ENCODE measurements at places on chromosomes 2 and 18.

DNA sequence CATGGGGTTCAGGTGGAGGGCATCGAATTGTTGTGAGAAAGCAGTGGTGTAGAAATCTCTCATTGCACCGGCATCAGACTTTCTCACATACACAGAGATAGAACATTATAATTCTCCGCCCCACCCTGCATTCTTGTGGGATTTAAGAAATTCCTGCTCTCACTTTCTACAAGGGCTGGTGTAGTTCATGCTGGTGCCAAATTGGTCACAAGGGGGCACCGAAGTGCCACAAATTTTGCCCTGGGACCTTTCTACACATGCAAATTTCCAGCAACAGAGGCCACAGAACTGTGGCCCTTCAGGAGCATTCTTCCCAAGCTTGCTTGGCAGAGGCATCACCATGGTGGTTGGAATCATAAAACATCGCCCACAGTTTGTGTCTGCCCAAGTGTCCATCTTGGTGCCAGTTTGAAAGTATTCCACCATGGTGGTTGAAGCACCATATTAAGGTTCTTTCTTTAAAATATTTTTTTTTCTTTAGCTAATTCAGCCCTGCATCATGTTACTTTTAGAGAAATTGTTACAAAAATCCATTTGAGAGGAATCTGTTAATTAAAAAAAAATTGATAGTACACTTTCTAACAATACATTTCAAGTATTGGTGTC lies 521.2 kb upstream of the FANCL start:
- DNase-seq = peak; percentile 24

GRCh38 chr2:81050580-81051095 lies 746.1 kb upstream of the LRRTM1 start:
- DNase-seq = no peak

- DNase-seq = no peak
Observed at GRCh38 chr18:6711467-6711866, 18.0 kb upstream of the ARHGAP28 start.

DNA sequence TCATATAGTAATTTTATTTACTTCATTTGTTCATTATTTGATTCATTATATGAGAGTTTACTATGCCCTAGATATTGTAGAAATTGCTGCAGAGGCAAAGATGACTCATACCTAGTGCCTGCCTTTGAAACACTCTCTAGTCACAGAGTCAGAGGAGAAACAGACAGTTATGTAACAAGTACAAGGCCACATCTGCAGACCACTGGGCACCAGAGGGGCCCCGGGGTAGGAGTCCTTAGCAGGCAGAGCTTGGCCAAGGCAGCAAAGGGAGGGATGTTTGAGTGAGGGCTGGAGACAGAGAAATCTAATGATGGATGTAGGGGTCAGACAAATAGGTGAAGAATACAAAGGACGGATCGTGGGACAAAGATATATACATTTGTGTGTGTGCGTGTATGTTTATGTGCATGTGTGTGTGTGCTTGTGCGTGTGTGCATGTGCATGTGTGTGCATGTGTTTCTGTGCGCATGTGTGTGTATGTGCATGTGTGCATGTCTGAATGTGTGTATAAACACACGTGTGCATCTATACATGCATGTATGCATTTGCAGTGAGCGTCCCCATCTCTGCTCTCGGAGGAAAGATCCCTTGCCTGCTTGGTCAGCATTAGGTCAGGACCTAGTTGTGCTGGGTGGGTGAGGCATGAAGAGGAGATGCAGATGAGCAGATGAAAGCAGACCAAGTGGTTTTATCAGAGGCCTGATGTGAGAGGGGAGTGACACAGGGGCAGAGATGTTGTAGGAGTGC lies 170.6 kb upstream of the MYT1L start:
- DNase-seq = no peak

GRCh38 chr2:222424276-222424728 lies at the start of gene SGPP2:
Gene SGPP2 (plus strand): TSS chr2:222424543. CDS start chr2:222424603, 60 bp downstream.
- no peak for DNase-seq

DNA sequence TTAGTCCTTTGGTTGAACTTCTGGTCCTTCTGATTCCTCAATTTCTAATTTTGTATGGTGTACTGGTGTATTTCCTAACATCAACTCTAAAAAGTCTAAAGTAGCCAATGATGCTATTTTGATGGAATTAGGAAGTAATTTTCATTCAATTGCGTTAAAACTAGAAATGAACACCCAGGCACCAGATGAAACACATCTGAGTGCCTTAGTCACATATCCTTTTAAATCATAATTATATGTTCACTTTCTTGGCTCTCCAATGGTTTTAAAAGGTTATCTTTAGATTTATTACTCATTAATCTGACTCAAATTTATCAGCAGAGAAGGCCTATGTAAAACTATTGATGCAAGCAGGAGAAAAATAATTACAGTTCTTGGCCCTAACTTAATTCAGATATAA lies 119.7 kb downstream of the GAREM1 start:
- no peak for DNase-seq

- no peak for DNase-seq
Observed at GRCh38 chr2:159613651-159614285, 2.6 kb downstream of the BAZ2B start.

- DNase-seq = no peak
Observed at GRCh38 chr2:231293163-231293562, 94.7 kb downstream of the ARMC9 start.

DNA sequence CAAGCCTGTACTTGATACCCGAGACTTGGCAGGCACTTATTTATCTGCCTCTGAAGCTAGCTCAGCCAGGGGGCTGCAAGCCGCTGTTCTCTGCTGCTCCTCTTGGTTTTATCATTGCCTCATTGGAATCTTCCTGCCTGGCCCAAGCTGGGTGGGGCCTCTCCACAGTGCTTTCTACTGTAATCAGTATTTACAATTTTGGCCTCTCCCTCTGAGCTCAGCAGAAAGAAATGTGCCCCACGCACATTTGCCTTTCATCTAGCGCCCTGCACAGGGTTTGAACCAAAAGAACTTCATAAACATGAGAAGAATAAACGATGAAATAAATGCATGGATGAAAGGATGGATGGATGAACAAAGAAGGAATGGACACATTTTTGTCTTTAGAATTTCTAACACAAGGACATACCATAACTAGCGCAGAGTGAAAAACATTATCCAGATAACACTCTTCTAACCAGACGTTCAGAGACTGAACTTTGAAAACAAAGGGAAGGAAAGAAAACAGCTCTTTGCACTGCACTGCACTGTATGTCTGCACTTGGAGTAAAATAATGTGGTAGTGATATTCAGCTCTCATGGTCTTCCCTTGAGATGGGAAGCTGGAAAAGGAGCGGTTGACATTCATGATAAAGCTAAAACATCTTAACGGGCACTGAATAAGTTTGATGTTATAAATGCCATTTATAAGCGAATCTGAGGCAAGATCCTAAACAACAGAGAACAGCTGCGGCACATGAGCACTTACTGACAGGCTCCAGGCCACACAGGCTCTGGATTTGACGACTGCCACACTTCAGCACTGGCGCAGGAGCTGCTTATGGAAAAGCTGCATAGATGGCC lies 86.8 kb upstream of the SP3 start:
- no peak for DNase-seq

DNA sequence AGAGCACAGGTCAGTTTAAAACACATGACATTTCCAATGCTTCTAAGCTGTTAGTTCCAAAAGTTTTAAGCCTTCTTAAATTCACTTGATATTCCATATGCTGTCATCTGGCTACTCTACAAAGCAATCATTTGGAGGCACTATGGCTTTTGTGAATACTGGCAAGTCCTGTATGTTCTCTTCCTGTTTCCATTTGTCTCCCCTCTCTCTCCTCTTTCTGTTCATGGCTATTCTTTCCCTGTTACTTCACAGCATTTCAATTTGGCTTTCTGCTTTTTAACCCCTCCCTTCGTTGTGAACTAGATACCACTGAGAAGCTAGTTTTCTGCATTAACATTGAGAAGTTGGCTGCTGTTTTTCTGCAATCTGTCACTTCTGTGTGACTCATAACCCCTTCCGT lies 1337.2 kb upstream of the CELF4 start:
- DNase-seq = no peak

DNA sequence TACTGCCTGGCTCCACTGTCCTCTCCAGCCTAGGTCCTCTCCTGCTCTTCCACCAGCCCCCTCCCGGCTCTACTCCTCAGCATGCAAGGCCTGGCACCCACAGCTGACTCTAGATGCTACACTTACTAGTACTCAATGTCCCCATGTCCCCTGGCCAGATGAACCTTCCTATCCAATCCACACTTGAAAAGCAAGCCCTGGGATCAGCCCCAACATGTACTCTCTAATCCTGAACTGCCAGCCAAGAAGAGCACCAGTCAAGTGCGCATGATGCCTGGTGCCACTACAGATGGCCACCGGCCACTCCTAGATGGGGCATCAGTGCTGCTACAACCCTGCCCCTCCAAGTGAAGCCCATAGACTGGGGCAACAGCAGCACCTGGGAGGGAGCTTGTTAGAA lies 168.2 kb downstream of the STK39 start:
- DNase-seq = no peak

DNA sequence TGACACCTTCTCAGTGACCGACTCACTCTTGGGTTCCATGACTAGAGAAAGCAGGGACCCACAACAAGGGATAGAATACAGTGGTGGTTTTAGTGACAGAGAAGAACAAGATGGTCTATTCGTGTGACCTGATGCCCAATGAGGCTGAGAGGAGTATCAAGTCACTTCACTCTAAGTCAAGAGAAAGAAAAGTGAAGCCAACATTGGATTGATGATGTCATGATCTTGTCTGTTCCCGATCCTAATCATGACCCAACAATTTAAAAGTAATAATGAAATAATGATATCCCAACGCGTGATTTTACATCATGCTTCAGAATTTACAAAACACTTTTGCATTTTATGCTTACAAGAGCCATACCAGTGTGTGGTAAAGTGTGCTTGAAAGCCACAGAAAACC lies 155.6 kb upstream of the POU3F3 start:
- no peak for DNase-seq

GRCh38 chr2:147560810-147561535 lies 283.9 kb upstream of the ACVR2A start:
- no peak for DNase-seq

GRCh38 chr18:48926420-48926857 lies 24.3 kb downstream of the SMAD7 start:
- no peak for DNase-seq

- DNase-seq = no peak
Observed at GRCh38 chr2:139477618-139478017, 697.4 kb upstream of the NXPH2 start.

DNA sequence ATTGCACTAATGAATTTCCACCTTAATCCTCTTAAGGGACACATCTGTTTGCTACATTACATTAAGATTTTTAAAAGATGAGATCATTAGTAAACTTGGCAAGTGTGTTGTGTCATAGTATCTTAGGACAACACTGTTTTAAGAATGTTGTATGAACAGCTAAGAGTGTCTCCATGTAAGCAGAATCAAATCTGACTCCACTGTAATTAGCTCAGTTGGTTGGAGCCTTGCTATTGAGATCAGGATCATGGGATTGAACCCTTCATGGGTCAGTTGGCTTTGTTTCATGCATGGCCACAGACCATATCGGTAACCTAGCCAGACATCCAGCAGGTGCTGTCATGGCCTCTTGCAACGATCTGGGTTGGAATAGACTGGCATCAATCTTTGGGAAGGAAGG lies 5.2 kb downstream of the FHOD3 start:
- no peak for DNase-seq

DNA sequence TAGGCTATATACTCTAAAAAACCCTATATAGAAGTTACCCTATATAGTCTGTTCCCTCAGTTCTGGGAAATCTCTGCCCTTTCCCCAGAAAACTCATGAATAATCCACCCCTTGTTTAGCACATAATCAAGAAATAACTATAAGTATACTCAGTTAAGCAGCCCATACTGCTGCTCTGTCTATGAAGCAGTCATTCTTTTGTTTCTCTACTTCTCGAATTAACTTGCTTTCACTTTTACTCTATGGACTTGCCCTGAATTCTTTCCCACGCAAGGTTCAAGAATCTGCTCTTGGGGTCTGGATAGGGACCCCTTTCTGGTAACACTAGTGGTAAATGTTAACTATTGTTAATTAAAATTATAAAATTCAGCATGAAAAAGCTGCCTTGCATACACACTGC lies 17.4 kb upstream of the AP1S3 start:
- no peak for DNase-seq

GRCh38 chr2:9310377-9310776 lies 103.8 kb downstream of the ASAP2 start:
- no peak for DNase-seq

- DNase-seq = peak; percentile 67
Observed at GRCh38 chr2:46812361-46813019, 103.1 kb downstream of the MCFD2 start.

GRCh38 chr2:147594038-147594437 lies 250.8 kb upstream of the ACVR2A start:
- no peak for DNase-seq

GRCh38 chr2:138763971-138764370 lies 16.2 kb downstream of the NXPH2 start:
- no peak for DNase-seq

DNA sequence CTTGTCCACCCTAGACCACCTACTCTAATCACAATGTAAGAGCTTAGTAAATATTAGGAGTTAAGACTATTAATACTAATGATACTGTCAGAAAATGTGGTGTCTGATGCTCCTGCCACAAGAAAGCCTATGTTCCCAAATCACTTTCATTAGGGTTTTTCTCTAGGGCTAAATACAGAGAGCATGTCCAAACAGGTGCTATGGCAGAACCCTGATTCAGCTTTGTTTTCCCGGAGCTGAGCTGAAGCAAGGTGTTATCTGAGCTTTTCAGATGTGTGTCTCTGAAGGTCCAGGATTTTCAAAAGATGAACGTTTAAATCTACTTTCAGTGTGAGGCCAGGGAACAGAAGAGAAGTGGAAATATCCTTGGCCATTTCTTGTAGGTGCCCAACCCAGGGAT lies 40.6 kb downstream of the CPO start:
- DNase-seq = no peak

DNA sequence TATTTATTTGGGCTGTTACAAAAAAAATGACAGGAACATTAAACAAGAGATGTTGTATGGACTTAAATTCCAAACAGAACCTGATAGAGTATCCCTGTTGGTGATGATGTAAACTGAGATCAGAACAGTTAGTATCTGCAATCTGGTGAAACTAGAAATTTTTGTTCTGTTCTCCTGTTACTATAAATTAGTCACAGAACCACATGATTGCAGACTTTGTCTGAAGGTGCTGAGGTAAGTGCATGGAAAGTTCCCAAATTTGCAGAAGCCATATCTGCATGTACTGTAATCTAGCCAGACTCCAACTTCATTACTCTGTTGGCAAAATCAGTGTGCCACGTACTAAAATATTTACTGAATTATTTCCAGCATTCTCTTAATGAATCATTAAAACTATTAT lies 516.3 kb upstream of the FSIP2 start:
- DNase-seq = no peak

GRCh38 chr2:186717320-186718007 lies 23.6 kb downstream of the FAM171B start:
- no peak for DNase-seq

DNA sequence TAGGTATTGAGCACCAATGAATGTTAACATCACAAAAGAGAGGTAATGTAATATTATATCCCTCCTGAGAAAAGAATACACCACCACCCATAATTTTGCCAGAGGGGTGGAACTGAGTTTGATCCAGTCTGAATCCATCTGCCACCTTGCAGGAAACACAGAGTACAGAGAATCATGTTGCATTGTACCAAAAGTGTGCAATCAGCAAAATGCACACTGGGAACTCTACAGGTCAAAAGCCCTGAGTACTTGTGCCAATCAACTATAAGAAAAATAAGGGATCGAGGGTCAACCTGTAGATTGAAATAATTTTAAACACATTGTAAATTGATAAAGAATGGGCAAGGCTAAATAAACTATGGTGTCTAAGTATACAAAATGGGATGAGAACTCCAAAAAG lies 141.5 kb downstream of the KCNH7 start:
- no peak for DNase-seq

- no peak for DNase-seq
Observed at GRCh38 chr2:118264232-118264990, 176.1 kb downstream of the INSIG2 start.

Measured in right renal cortex interstitium (tissue), 3 donors.